ENCODE measurements at places on chromosomes 7 and 10.
A peak's percentile ranks its signal among the peaks of the same experiment; 100 is the strongest.

GRCh38 chr10:117532451-117533107, 10.0 kb upstream of the EMX2 start:
- DNase-seq, result no peak

GRCh38 chr7:135690566-135690965, 28.3 kb downstream of the STMP1 start:
- DNase-seq, result no peak

- no peak for DNase-seq
Measured at GRCh38 chr10:80718024-80718423, 180.3 kb downstream of the SH2D4B start.

DNA sequence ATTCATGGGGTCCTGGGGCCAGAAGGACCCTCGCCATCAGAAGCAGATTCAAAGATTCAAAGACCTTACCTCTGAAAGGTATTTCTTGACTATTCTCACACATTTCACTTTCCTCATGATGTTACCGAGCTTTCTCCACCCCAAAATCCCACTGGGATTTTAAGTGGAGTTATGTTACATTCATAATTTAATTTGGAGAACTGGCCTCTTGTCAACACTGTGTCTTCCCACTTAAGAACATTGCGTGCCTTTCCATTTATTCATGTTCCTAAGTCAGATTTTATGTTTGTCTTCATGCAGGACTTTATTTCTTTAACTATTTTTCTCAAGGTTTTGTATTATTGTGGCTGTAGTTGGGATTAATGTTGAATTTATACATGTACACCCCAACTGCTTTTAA, 123.5 kb upstream of the BMPER start:
- no peak for DNase-seq

DNA sequence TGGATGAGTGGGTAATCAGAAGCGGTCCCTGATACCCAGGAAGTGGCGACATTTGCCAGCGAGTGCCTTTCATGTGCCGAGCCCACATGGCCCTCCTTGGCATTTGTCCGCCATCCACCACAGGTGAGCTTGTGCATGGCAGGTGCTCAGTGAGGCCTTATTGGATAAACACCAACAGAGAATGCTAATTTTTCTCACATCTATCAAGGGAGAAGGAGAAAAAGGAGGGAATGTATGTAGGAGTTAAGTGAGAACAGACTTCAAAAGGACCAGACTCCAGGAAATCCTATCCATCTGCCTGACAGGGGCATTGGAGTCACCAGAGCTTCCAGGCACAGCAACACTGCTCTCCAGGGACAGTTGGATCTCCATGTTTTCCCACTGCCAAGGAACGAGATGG, 143.5 kb upstream of the ZMIZ1 start:
- no peak for DNase-seq

- no peak for DNase-seq
Measured at GRCh38 chr7:129854401-129854800, 98.4 kb downstream of the UBE2H start.

GRCh38 chr10:3034616-3035015, 32.7 kb upstream of the PFKP start:
- DNase-seq, result no peak

- DNase-seq, result no peak
Measured at GRCh38 chr7:131051304-131051703, 276.4 kb upstream of the MKLN1 start.

DNA sequence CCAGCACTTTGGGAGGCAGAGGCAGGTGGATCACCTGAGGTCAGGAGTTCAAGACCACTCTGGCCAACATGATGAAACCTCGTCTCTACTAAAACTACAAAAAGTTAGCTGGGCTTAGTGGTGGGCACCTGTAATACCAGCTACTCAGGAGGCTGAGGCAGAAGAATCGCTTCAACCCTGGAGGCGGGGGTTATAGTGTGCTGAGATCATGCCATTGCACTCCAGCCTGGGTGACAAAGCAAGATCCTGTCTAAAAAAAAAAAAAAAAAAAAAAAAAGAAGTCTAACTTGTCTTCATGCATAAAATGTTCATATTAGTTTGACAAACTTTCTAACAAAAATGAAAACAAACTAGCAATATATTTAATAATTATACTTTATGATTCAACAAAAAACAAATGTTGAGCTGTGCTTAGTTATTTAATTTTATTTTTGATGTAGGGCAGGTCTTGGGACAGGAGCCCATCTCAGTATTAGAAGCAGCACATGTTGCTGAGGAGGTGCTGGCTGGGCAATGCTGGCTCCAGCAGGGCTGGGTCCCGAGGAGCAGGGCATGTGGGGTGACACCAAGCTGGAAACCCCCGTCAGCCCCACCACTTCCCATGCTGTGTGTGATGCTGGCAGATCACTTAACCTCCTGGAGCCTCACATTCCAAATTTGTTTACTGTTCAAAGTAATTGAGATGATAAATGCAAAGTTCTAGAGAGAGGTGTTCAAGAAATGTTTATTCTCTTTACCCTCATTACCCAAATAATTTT, 335.3 kb upstream of the KLF6 start:
- no peak for DNase-seq

DNA sequence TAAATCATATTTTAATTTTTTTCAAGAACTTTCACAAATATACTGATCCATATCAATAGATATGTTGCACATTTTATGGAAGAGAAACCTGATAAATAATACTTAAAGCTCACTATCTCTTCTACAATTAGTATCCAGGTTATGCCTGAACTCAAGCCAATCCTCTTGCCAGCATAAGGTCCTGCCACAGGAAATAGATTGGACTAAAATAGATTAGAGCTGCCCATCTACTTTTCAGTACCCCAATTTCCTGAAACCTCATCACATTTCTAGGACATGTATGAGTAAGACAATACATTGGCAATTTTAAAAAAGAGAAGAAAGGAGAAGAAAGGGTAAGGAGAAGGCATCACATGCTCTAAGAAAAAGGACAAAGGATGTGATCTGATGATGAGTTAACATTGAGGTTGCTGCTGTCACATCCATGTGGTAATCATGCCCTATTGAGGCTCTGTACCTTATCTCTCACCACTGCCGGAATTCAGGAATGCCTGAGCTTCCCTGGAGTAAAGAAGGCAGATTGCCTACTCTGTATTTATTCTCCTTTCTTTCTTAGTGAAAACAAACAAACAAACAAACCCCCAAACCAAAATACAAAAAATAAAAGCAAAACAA, 199.7 kb downstream of the ANK3 start:
- no peak for DNase-seq

GRCh38 chr7:130010689-130011412, 40.3 kb downstream of the ZC3HC1 start:
- peak; percentile 42 for DNase-seq

- DNase-seq, result no peak
Measured at GRCh38 chr7:33722383-33723101, 182.8 kb upstream of the BMPER start.

DNA sequence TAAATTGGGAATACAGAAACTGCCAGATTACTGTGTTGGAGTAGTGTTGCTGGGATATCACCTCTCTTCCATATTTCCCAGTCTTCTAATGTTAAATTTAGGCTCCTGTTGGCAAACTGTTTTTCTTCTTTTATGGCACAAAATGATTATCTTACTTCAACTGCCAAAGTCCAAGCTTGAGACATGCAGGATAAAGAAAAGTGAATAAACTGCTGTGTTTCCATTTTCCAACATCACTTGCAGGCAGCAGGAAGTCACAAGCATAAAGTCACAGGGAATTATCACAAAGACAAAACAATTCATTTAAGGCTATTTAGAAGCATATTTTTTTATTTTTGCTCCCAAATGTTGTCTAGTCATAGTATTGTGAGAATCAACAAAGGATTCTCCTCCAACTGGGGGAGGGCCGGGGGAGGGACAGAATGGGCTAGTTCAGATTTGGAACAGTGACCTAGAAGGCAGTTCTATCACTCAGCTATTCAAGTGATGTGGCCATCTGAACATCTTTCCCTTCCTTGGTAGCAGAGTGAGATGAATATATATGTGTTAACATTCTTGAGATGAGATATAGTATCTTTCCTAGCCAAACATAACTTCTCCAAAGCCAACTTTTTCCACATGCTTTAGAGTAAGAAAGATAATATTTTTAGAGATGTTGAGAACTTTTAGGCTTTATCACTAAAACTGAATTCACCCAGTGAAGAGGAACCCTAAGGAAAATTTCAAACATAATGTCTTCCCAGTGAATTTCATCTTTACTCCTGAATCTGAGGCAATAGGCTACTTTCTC, 364.7 kb downstream of the CTNNA3 start:
- no peak for DNase-seq

GRCh38 chr10:72316748-72317435, 37.8 kb downstream of the DNAJB12 start:
- DNase-seq, result peak; percentile 13

DNA sequence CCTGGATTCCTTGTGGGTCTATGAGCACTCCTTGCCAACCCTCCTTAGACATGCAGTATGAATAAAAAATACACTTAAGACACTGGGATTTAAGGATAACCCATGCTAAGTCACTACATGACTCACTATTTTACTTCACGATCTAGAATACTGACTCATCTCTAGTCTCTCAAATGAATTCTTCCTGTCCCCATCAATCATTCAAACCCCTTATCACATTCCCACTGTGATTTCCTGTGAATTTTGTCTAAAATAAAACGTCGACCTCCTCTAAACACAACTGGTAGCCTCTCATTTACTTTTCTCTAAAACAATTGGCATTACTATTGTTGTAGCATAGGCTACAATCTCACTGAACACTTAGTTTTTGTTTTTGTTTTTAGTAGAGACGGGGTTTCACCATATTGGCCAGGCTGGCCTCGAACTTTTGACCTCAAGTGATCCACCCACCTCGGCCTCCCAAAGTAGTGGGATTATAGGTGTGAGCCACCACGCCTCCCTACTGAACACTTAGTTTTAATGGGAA, 3.9 kb upstream of the IQUB start:
- DNase-seq, result no peak

- DNase-seq, result no peak
Measured at GRCh38 chr10:113842171-113842570, 11.7 kb downstream of the DCLRE1A start.

GRCh38 chr10:89679986-89680385, 21.4 kb upstream of the KIF20B start:
- no peak for DNase-seq

DNA sequence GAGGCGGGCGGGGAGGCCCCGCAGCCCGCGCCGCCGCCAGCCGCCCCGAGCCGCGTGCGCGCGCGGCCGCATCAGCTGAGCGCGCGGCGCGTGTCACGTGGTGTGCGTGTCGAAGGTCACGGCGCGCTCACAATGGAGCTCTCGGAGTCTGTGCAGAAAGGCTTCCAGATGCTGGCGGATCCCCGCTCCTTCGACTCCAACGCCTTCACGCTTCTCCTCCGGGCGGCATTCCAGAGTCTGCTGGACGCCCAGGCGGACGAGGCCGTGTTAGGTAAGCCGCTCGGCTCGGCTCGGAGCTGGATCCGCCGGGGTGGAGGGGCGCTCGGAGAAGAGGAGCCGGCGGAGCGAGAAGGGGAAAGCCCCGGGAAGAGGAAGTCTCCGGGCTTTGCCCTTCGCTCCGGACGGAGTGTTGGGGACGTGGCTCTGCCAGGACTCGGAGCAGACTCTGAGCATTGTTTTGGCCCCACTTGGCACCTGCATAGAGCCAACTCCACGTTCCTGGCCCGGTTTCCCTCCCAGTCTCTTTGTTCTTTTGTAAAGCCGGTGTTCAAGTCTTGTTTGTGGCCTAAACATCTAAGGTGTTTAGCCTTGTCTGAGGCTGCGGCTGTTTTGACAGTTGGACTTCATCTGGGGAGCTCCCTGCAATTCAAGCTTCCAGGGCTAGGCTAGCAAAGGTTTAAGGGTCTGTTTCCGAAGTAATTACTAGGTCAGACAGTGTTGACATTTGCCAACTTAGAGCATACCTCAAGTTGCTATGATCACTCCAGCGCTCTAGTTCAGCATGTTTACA, at the start of gene COMMD3:
COMMD3 (plus strand) TSS at position 103 of the 790 bp plus-strand sequence; CDS start at position 133, 30 bp downstream.
- DNase-seq, result no peak

DNA sequence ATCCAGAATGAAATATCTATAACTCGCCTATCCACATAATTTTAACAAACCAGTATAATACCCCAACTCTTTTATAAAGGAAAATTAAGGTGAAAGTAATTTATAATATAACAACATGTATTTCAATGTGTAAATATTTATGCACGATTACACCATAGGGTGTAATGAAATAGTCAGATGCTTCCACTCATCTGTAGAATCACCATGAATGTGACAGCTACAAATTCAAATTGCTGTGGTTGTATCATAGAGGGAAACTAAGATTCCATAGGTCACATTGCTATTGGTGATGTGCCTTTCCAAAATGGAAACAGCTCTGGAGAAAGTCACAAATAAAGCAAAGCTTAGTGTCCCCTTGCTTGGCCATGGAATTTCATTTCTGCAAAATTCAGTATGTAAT, 95.7 kb downstream of the CPED1 start:
- DNase-seq, result no peak

GRCh38 chr10:43195557-43195956, 57.3 kb downstream of the CSGALNACT2 start:
- DNase-seq, result no peak

- DNase-seq, result no peak
Measured at GRCh38 chr10:70330671-70331070, 46.9 kb upstream of the NPFFR1 start.

GRCh38 chr10:48358162-48358561, 51.7 kb downstream of the MAPK8 start:
- DNase-seq, result no peak

GRCh38 chr7:135976312-135977006, 700 bp downstream of the MTPN start:
- no peak for DNase-seq

DNA sequence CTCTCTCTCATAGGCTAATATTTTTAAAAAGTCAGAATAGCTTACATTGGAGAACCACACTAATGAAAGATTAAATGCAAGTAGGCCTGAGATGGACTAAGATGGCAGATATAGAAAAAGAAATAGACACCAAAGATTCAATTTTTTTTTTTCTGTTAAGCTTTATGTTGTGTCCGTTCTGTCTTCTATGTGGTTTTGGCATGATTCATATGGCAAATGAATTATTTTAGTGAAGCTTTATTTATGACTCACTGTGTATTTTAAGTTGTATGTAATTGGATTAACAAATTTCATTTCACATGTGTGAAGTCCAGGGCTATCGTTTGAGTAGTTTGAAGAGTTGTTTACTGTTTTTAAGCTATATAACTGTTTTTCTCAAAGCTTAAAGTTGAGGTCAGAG, 214.8 kb downstream of the CAMK1D start:
- DNase-seq, result no peak

- DNase-seq, result no peak
Measured at GRCh38 chr10:61795551-61795950, 105.9 kb upstream of the ARID5B start.

Data from NCI-H2081 treated with DMSO at 0.1 percent for 48 hours (cell line).